ENCODE measurements at places on chromosomes 2 and 18.

DNA sequence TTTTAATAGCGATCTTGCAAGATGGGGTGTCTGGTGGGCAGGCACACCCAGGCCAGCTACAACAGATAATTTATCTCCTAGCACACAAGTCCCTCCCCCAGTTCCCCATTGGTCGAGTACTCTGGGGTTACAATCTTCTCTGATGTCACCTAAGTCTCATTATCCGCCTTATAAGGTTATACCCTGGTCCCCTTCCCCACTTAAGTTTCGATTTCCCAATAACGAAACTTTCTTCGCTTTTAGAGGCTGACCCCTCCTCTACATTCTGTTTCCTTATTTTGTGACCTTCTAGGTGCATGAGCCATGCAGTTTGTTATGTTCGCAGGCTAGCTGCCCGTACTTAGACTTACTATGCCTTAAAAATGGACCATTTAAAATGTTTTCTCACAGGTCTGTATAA lies 180.1 kb downstream of the CAPN13 start:
- no peak for DNase-seq

GRCh38 chr2:132937629-132938028 lies 267.6 kb upstream of the LYPD1 start:
- no peak for DNase-seq

- no peak for DNase-seq
Observed at GRCh38 chr18:13446024-13446423, 227.5 kb downstream of the LDLRAD4 start.

DNA sequence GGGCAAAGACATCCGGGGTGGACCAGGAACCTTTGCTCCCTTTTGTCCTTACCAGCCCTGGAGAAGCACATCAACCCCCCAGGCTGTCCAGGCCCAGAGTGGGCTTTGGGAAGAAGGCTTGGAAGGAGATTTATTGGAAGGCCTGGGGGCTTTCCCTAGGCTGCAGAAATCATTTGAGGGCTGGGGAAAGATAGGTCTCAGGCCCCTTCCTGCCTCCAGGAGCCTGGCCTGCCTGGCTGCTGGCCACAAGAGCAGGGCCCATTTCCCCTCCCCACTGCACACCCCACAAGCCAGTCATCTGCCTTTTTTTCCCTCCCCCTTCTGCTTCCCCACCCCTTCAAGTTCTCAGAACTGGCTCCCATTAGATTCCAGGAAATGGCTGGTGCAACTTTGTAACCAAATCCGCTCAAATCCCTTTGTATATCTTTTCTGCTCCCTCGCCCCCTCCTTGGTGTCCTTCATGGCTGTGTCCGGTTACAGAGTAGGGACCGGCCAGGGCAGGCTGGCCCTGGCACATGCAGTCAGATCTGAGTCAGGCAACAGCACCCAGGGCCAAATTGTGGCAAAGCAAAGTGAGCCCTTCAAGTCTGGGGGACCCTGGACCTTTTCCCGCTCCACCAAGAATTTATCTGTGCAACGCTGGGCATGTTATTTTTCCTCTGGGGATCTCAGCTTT lies 20.8 kb upstream of the TNP1 start:
- DNase-seq: no peak

- DNase-seq: no peak
Observed at GRCh38 chr2:120300385-120300784, 45.6 kb upstream of the INHBB start.

DNA sequence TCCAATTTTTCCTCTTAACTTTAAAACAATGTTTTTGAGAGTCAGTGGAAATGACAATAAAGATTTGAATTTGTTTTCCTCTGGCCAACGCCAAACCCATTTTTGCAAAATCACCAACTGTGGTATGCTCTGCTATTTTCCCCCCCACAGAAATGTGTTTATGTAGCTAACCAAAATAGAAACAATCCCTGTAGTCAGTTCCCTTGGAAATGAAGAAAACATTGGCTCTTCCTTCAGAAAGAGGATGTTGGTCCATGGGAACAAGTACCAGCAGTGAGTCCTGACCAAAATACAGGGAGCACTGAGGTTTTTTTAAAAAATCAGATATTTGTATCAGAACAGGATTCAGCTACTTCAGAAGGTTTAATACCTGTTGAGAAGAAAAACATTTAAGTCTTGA lies 65.3 kb downstream of the SLC40A1 start:
- DNase-seq: no peak

DNA sequence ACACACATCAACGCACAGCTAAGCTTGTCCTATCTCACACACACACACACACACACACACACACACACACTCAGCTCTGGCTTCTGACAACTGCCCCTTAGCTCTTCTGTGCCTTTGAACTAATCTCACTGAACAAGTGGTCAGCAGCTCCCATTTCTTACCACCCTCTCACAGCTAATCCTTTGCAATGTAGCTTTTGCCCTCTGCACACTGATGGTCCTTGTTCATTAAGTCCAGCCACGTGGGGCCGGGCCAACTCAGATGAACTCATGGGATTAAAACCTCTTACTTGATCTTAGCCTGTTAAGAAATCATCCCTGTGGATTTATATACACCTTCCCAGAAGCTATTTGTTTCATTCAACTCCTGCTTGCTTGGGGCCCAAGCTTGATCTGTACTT lies 36.6 kb downstream of the DPYSL5 start:
- no peak for DNase-seq

DNA sequence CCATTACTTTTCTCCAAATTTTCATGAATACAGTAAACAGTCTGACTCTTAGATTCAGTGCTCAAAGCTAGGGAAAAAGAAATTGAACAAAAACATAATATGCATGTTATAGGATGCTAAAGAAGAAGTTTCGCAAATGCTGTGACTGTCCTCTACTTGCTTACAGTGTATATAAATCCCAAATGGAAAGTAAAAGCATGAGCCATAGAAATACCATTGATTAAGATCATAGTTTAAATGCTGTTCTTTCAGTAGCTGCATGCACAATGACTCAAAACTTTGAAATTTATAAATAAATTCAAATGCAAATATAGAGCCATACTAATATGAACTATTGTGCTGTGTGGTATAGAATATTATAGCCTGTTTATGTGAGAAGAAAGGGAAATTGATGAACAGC lies 1113.9 kb upstream of the ACVR2A start:
- DNase-seq: no peak

GRCh38 chr18:10748641-10749040 lies 222.8 kb downstream of the NAPG start:
- no peak for DNase-seq

GRCh38 chr2:101597347-101597944 lies 100.1 kb upstream of the MAP4K4 start:
- DNase-seq: no peak

DNA sequence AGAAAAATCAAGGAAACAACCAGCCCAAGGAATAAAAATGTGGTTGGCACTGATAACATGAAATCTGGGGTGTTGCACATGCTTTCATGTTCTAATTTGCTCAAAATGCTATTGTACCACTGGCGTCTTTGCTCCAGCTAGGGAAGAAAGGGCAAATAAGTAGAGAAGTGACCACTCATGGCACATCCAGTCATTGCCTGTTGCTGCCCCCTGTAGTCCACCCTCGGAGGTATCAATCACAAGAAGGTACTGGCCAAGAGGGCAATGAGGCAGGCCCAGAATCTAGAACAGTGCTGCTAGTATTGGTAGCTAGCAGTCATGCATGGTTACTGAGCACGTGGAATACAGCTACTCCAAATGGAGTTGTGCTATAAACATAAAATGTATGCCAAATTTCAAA lies 213.4 kb downstream of the CDCA7 start:
- DNase-seq: peak; percentile 2

DNA sequence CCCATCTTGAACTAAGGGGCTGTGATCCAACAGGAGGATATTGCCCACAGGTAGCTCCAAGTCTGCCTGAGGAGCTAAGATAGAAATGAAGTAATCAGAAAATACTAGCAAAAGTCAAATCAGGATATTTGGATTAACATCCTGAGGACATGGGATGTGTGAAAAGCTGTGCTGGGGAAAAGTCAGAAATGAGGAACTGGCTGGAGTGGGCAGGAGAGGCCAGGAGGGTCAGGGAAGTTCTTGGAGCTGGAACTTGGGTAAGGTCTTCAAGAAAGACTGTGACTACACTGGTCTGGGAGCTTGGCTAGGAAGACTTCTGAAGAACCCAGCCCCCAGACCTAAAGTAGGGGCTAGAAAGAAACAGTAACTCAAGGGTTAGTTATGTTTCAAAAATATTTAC lies 250.9 kb downstream of the PRKCE start:
- DNase-seq: no peak

DNA sequence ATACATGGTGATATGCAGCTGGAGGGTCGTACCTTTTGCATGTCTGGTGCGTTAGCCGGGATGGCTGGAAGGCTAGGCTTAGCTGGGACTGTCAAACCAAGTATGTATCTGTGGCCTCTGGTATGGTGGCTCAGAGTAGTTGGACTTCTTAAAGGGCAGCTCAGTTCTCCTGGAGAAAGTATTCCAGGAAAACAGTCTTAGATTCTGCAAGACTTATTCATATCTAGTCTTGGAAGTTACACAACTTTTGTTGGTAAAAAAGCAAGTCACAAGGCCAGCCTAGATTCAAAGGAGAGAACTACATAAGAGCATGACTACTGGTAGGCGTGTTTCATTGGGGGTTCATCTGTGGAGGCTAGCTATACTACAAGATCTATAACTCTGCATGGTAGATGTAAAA lies 45.5 kb downstream of the EML4 start:
- DNase-seq: no peak

- no peak for DNase-seq
Observed at GRCh38 chr18:9890957-9891356, 5.2 kb downstream of the TXNDC2 start.

DNA sequence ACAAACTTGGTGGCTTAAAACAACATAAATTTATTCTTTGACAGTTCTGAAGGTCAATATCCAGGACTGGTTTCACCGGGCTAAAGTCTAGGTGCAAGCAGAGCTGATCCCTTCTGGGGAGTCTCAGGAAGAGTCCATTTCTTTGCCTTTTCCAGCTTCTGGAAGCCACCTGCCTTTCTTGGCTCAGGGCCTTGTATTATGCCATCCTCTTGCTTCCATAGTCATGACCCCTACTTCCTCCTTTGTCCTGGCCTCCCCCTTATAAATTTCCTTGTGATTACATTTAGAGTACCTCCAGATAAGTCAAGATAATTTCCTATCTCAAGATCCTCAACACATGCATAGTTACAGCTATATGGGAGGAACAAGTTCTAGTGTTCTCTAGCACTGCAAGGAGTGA lies 1089.5 kb downstream of the LRP1B start:
- no peak for DNase-seq

- no peak for DNase-seq
Observed at GRCh38 chr2:1045109-1045508, 94.5 kb downstream of the SNTG2 start.
